ENCODE measurements at places on chromosomes 11 and 22. TPM values are rescaled to one million over a fixed set of nuclear protein-coding genes. Genes with fewer than 3 reads are reported as not detected.
A peak's percentile ranks its signal among the peaks of the same experiment; 100 is the strongest.

DENND6B gene
- total RNA-seq: 3.6 TPM

SLC22A8 gene
- not detected for total RNA-seq

GRCh38 chr22:37336579-37336978 lies 54.3 kb downstream of the CYTH4 start:
- H3K27ac ChIP-seq: no peak overlapping the region
- no peak overlapping the region for H3K4me3 ChIP-seq
- H3K27me3 ChIP-seq: peaks cover 18% of the 10 kb centered on the region
- no peaks in the 10 kb centered on the region for H3K36me3 ChIP-seq
- no peak for DNase-seq

DNA sequence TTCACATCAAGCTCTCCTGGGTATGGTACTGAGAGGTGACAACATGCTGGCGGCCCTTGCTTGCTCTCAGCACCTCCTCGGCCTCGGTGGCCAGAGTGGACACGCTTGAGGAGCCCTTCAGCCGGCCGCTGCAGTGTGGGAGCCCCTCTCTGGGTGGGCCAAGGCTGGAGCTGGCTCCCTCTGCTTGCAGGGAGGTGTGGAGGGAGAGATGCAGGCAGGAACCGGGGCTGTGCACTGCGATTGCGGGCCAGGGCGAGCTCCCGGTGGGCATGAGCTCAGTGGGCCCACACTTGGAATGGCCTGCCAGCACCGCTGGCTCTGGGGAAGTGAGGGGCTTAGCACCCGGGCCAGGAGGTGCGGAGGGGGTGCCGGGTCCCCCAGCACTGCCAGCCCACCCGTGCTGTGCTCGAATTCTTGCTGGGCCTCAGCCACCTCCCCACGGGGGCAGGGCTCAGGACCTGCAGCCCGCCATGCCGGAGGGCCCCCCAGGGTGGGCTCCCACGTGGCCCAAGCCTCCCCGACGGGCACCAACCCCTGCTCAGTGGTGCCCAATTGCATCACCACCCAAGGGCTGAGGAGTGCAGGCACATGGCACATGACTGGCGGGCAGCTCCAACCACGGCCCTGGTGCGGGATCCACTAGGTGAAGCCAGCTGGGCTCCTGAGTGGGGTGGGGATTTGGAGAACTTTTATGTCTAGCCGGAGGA lies 106.2 kb downstream of the RAB38 start:
- H3K4me1 ChIP-seq: peaks cover 2% of the 10 kb centered on the region
- no peak overlapping the region for H3K4me3 ChIP-seq
- no peaks in the 10 kb centered on the region for H3K36me3 ChIP-seq
- no peaks in the 10 kb centered on the region for H3K27me3 ChIP-seq
- no peak for DNase-seq

DNA sequence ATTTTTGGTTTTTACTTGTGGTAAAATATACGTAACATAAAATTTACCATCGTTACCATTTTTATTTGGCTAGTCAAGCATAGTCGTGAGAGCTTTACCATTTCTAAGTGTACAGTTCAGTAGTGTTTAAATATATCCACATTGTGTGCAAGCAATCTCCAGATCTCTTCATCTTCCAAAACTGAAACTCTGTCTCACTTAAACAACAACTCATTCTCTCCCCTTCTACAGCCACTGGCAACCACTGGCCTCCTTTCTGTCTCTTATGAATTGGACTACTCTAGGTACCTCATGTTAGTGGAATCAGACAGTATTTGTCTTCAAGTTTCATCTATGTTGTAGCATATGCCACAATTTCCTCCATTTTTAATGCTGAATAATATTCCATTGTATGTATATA lies 37.4 kb downstream of the SMC1B start:
- H3K36me3 ChIP-seq: no peaks in the 10 kb centered on the region
- H3K4me1 ChIP-seq: no peaks in the 10 kb centered on the region
- peaks cover 1% of the 10 kb centered on the region for H3K27me3 ChIP-seq
- no peak overlapping the region for H3K4me3 ChIP-seq
- H3K27ac ChIP-seq: no peak overlapping the region

GRCh38 chr11:110481523-110481922 lies 51.8 kb downstream of the FDX1 start:
- peaks cover 4% of the 10 kb centered on the region for H3K27me3 ChIP-seq
- no peak overlapping the region for H3K4me3 ChIP-seq
- no peaks in the 10 kb centered on the region for H3K36me3 ChIP-seq
- no peak for DNase-seq
- no peak overlapping the region for H3K27ac ChIP-seq

DNA sequence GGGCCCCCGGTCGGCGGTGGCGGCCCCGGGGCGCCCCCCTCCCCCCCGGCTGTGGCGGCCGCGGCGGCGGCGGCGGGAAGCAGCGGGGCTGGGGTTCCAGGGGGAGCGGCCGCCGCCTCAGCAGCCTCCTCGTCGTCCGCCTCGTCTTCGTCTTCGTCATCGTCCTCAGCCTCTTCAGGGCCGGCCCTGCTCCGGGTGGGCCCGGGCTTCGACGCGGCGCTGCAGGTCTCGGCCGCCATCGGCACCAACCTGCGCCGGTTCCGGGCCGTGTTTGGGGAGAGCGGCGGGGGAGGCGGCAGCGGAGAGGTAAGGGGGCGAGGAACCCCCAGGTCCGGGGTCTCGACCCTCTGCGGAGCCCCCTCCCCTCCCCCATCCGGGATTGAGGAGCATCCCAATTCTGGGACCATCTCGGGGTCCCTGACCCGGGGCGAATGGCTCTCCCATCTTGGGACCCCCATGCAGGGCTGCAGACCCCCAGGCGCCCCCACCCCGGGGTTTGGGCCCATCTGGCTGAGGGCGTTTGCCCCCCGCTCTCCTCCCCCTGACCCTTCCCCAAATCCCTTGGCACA lies 431 bp downstream of the KMT2A start:
- peak overlapping the region; percentile 98 for H3K4me3 ChIP-seq
- H3K36me3 ChIP-seq: no peaks in the 10 kb centered on the region
- peaks cover 37% of the 10 kb centered on the region for H3K4me1 ChIP-seq
- peaks cover 6% of the 10 kb centered on the region for H3K27me3 ChIP-seq
- H3K27ac ChIP-seq: peak overlapping the region; percentile 97

DNA sequence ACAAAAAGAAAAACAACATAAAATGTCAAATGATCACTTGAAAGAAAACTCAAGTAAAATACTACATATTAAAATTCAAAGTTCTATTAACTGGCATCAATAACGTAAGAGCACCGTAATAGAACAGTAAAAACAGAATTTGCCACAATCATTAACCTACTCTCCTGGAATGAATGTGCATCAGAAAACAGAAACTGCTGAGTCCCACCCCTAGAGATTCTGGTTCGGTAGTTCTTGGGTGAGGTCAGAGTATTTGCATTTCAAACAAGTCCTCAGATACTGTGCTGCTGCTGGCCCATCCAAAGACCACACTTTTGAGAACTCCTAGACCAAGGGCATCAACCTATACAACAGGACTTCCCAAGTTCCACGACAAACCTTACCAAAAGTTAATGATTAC lies 23.5 kb downstream of the PITPNB start:
- H3K4me1 ChIP-seq: no peaks in the 10 kb centered on the region
- H3K27ac ChIP-seq: no peak overlapping the region
- H3K36me3 ChIP-seq: peaks cover 16% of the 10 kb centered on the region
- no peak for DNase-seq

Data from endothelial cell (in vitro differentiated cells).